ENCODE measurements at places on chromosomes 7 and 10. TPM values are rescaled to one million over a fixed set of nuclear protein-coding genes. Genes with fewer than 3 reads are reported as not detected.
A peak's percentile ranks its signal among the peaks of the same experiment; 100 is the strongest.

Gene THSD7A
- 4.6 TPM for polyA plus RNA-seq

Gene PPA1
- polyA plus RNA-seq = 78.1 TPM

Gene CCDC146
- 14.2 TPM for polyA plus RNA-seq

Gene CLCN1
- 0.67 TPM for polyA plus RNA-seq

Gene TRIM73
- 5.3 TPM for polyA plus RNA-seq

Gene ZNF804B
- polyA plus RNA-seq = not detected

Gene IFIT1B
- 0.30 TPM for polyA plus RNA-seq

Gene SLC35B4
- polyA plus RNA-seq = 10.9 TPM

Gene ZNF518A
- polyA plus RNA-seq = 18.2 TPM

Gene ATG9B
- polyA plus RNA-seq = 1.9 TPM

Gene MARVELD1
- polyA plus RNA-seq = 60.6 TPM

Gene CLRN3
- polyA plus RNA-seq = not detected

Gene HEPACAM2
- polyA plus RNA-seq = not detected

Gene ZNF32
- 39.8 TPM for polyA plus RNA-seq

Gene CRYGN
- not detected for polyA plus RNA-seq

DNA sequence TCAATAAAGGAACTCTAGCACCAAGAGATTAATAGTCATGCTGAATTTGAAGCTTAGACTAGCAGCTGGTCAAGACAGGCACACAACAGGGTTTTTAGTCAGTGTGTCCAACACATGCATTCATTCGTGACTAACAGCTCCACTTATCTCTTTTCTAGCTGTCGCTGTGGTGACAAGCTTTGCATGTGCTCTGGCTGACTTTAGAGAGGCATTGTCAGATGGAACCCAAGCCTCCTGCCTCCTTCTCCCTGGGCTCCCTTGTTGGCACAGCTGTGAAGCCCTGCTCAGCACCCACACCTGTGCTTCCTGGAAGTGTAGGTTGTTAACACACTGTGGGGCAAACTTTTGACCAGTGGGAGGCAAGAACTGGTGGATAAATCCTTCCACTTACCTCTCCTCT, 9.8 kb upstream of the AGK start:
- no peak for DNase-seq

GRCh38 chr7:6011541-6011940, 2.5 kb downstream of the AIMP2 start:
- no peak for DNase-seq

DNA sequence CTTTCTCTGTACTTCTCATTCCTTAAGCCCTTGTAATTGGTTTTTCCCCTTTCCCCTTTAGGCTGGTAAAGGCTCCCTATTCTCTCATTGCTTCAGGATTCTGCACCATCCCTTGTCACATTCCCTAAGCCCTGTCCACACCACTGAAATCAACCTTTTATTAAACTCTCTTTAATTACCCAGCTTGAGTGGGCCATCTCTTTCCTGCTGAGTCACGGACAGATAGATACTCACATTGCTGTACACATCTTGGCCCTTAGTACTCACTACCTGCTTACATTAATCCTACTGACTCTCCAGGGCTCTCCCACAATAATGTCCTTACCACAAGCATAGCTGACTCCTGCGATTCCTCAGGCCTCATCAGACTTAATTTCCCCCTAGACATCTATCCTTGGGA, 94.0 kb upstream of the PCGF5 start:
- DNase-seq = no peak

- DNase-seq = peak; percentile 96
Observed at GRCh38 chr7:71019706-71020105, 112.2 kb upstream of the GALNT17 start.

GRCh38 chr7:437329-438251, 82.1 kb downstream of the PDGFA start:
- peak; percentile 34 for DNase-seq

GRCh38 chr7:39248692-39249090, 271.0 kb downstream of the POU6F2 start:
- no peak for DNase-seq

GRCh38 chr7:69967689-69968450, 369.6 kb downstream of the AUTS2 start:
- peak; percentile 55 for DNase-seq

- DNase-seq = no peak
Observed at GRCh38 chr10:127553417-127553816, 4.3 kb downstream of the NPS start.

DNA sequence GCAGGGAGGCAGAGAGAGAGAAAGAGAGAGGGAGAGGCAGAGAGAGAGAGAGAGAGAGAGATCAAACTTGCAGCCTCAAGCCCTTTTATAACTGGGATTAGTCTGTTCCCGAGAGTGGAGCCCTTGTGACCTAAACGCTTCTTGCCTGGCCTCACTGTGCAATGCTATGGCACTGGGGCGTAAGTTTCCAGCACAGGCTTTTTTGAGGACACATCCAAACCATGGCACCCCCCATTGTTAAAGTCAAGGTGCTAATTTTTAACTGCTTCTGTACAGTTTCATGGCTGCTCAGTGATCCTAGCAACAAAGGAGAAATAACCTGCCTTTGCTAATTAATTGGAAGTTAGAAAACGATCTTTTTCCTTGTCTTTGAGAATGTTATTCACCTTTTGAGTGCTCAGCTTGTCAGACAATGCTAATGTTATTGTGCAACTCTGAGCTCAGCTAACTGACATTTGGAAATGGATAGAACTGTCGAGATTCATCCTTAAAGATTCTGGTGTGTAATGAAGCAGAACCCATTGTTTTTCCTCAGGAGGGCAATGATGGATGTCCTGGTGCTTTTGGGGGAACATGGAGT, 268.4 kb downstream of the GLRX3 start:
- DNase-seq = no peak

DNA sequence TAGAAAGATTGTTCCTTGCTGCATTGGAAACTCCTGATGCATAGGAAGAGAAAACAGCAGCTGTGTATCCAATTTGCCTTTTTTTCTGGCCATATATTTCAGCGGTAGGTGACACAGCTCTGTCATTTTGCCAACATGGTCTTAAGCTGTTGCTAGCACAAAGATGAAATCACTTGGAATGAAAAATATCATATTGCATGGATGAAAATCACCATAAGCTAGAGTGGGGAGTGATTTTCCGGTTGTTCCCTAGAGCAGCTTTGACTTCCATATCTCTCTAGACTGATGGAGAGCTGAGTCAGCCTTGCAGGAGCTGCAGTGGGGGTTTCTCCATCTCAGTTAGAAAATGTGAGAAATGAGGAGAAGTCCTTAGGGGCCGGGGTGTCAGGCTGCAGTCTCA, 38.3 kb upstream of the BTBD16 start:
- peak; percentile 88 for DNase-seq

GRCh38 chr7:112453505-112454171, 3.4 kb downstream of the IFRD1 start:
- peak; percentile 55 for DNase-seq

DNA sequence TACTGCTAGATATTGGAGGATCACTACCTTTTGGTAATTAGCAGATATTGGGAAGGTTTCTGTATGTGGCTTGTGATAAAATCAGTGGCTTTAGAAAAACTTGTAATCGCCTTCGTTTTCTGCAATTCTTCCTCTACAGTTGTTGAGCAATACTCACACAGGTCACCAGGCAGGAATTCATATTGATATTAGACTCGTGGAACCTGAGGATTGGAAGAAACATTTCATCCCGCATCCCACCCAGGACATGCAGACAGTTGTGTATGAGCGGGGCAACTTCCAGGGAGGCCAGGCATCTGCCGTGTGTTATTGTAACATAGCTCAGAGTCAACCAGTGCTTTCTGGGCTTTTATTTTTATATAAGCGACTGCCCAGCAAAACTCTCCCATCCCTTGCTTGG, 821.3 kb downstream of the LRMDA start:
- no peak for DNase-seq

- no peak for DNase-seq
Observed at GRCh38 chr7:30921540-30922401, 10.1 kb downstream of the AQP1 start.

GRCh38 chr10:96906864-96907263, 74.8 kb downstream of the LCOR start:
- DNase-seq = no peak

- DNase-seq = no peak
Observed at GRCh38 chr10:63548860-63549259, 27.7 kb downstream of the REEP3 start.

GRCh38 chr10:73506491-73506890, 10.7 kb upstream of the PPP3CB start:
- no peak for DNase-seq

- no peak for DNase-seq
Observed at GRCh38 chr7:6205971-6206660, 66.3 kb downstream of the CYTH3 start.

DNA sequence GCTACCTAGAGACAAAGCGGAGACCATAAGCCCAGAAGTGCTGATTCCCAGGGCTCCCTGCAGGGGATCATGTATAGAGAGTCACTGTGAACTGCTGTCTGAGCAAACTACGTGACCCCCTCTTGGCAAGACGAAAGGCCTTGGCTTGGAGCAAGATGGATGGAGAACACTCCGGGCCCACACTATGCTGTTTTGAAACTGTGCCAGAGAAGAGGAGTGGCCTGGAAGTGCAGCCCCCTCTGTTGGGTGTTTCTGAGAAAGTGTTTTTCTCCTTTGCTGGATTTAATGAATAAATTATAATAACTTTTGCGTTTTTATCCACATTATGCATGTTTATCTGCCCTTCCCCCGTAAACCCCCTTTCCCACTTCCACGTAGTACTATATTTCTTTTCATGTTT, 639.3 kb upstream of the GALNT17 start:
- no peak for DNase-seq

DNA sequence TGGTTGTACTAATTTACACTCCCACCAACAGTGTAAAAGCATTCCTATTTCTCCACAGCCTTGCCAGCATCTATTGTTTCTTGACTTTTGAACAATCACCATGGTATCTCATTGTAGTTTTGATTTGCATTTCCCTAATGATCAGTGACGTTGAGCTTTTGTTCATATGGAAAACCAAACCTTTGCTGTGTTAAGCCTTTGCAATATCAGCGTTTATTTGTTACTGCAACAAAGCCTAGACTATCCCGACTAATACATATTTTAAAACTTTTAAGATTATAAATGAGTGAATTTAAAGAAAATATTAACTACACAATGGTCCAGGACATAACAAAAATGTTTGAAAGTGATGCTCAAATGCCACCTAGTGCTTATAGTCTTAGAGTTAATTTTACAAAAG, 26.6 kb downstream of the TRIL start:
- no peak for DNase-seq

DNA sequence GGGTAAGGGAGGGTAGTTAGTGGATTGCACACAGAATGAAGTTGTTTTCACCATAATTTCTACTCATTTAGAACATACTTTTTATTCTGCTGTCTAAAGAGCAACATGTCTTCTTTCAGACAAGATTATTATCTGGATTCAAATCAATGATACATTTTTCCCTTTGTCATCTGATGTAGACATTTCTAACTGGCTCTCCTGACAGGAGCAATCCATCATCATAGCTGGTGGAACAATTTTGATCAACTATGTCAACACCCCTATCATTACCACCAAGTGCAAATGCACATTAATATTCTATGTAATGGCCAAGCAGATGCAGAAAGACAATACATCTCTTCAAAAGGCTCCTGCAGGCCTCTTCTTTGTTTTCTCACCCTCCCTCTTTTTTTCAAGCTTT, 672.9 kb upstream of the LRRTM3 start:
- DNase-seq = no peak

GRCh38 chr7:41628901-41629300, 74.0 kb downstream of the INHBA start:
- DNase-seq = no peak

DNA sequence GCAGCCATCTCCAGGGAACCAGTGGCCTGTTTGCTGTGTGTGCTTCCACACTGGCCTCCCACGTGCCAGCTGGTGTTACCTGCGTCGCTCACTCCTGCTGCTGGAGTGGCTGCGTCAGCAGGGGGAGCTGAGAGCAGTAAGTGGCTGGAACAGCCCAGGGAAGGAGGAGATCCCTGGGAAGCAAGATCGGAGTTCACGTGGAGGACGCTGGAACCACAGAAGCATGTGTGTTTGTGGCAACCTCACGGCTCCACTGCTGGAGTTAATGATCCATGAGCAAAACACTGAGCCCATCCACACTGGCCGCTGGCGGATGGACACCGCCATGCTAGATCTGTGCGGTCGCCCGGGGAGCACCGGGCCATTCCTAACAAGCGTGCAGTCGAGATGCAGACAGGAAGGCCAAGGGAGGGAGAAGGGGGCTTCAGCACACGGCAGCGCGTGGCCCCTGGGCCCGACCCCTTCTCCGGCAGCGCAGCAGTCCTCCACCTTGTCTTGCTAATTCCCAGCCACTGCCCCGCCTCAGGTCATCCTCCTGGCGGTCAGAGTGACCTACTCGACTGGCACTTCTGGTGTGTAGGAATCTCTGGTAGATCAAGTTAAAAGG, 68.5 kb upstream of the EEPD1 start:
- DNase-seq = peak; percentile 48

DNA sequence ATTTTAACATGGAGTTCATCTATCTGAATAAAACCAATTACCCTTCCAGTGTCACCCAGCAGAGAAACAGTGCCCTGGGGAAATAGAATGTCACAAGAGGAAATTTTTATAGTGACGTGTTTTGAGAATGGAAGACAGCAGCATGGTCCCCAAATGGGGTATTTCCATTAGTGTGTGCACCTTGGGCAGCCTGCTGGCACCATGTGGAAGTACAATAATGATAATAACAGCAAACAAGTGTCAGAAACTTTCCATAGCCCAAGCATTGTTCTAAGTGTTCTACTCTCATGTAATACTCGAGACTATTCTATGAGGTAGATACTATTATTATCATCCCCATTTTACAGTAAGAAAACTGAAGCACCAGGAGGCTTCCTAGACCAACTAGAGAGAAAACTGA, 2.2 kb upstream of the PDE1C start:
- no peak for DNase-seq

GRCh38 chr7:142534726-142535122, 214.5 kb upstream of the PRSS1 start:
- DNase-seq = no peak

- DNase-seq = no peak
Observed at GRCh38 chr7:17558558-17559332, 260.3 kb downstream of the AHR start.

DNA sequence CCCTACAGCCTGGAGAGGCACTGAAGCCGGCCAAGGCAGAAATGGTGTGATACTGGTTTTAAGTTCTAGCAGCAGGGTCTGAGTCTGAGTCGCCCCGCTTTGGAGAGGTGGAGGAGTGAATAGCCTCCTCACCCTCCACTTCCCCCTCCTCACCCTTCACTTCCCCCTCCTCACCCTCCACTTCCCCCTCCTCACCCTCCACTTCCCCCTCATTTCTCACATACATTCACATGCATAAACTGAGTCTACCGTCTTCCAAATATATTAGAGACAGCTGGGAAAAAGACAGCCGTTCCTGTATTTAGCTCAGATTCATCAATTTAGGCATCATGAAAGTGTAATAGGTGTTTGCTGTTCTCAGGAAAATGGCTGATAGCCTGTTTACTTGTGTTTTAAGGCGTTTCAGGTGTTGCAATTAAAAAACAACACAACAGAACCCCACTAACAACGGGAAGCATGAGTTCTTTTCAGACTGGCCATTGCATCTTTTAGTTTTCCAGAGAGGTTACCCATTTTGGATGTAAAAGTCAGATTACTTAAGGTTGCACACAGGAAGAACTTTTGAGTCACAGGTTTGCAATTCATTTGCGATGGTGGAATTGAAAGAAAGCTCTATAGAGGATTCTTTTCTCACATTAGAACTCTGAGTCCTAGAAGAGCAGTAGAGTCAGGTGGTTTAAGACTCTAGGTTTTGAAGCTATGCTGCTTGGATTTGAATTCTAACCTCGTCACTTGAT, 861 bp downstream of the NRBF2 start:
- no peak for DNase-seq

Data from muscle of back (tissue), 13 donors.